ENCODE measurements at places on chromosomes 11 and 22.

DNA sequence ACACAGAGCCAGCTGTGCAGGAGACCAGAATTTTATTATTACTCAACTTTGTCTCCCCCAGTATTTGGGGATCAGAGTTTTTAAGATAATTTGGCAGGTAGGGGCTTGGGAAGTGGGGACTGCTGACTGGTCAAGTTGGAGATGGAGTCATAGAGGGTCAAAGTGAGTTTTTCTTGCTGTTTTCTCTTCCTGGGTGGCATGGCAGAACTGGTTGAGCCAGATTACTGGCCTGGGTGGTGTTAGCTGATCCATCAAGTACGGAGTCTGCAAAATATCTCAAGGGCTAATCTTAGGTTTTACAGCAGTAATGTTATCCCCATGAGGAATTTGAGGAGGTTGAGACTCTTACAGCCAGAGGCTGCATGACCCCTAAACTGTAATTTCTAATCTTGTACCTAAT is 153.5 kb downstream of the OR4C45 start:
- no peak for DNase-seq

GRCh38 chr11:43021466-43021865 is 290.3 kb upstream of the API5 start:
- no peak for DNase-seq

DNA sequence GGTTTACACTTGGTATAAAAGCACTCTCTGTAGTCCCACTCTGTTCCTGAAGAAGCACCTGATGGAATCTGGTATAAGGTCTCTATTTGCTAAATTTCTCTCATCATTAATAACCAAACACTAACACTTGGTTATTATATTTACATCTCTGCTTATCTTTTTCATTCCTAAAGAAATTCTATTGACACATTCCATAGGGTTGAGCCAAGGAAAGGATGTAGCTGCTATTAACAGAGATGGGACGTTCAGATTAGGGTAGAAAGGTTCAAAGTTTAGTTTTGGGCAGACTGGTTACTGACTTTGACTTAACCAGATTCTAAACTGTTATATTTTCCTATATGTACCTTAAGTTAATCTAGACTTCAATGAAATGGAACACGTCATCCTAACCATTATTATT is 91.5 kb downstream of the RSF1 start:
- DNase-seq, result no peak

GRCh38 chr11:67355023-67355793 is 1.9 kb upstream of the POLD4 start:
- DNase-seq, result no peak

Measured in mucosa of gallbladder (tissue), 1 donor.